Right lung (tissue), 10 donors: ENCODE measurements at places on chromosomes 16 and 17. TPM values are rescaled to one million over a fixed set of nuclear protein-coding genes. Genes with fewer than 3 reads are reported as not detected.

The TRIM65 gene
- polyA plus RNA-seq: 26.7 TPM

- no peak for DNase-seq
Measured at GRCh38 chr17:32835291-32835761, 41.6 kb downstream of the MYO1D start.

DNA sequence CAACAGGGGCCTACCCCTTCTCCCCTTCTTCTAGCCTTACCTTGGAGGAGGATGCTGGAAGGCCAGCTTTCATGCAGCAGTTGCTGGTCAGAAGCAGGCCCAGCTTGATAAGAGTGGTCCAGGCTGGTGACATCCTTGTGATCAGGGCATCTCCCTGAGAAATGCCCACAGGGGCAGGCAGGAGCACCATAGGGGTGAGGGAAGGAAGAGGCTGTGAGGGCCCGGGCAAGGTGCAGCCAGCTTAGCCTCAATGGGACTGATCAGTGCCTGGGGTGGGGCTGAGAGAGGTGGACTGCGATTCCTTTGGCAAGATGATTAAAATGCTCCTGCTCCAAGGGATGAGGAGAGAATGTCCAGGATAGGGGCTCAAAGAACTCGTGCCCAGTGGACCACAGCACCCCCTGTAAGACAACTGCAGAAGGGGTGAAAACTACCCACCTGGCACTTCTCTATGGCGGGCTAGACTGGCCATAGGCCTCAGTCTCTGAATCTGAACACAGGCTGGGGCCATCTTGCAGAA lies 9.5 kb upstream of the GALK1 start:
- DNase-seq: no peak

GRCh38 chr17:34365340-34365739 lies 2.3 kb upstream of the CCL1 start:
- no peak for DNase-seq

GRCh38 chr16:4679850-4680636 lies 13.3 kb upstream of the NUDT16L1 start:
- peak; percentile 60 for DNase-seq

GRCh38 chr17:68205808-68206720 lies 41.8 kb upstream of the AMZ2 start:
- no peak for DNase-seq
